Urinary bladder (tissue), 4 donors: ENCODE measurements at places on chromosomes 4 and X.

DNA sequence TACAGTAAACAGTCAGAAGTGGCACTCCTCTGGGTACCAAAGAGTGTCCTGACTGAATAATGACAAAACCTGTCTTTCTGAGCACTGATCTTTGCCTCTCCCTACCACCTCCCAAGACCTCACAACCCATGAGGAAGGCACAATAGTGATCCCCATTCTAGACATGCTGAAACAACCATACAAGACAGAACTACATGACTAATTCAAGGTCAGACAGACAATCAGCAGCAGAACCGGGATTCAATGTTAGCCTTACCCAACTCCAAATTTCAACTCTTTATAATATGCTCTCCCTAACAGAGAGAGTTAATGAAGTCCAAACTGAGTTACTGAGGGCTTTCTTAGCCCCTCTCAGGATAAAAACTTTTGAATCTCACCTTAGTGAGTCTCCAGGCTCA is 71.0 kb downstream of the IRF2 start:
- DNase-seq = no peak

- DNase-seq = no peak
Measured at GRCh38 chr4:148344352-148344751, 97.9 kb downstream of the NR3C2 start.

GRCh38 chrX:8815460-8816065 is 14.4 kb upstream of the FAM9A start:
- DNase-seq = no peak

- no peak for DNase-seq
Measured at GRCh38 chr4:162838671-162839070, 328.0 kb downstream of the NAF1 start.

- DNase-seq = no peak
Measured at GRCh38 chrX:10397349-10397748, 223.0 kb downstream of the MID1 start.

- no peak for DNase-seq
Measured at GRCh38 chr4:141026900-141027299, 106.4 kb downstream of the RNF150 start.

DNA sequence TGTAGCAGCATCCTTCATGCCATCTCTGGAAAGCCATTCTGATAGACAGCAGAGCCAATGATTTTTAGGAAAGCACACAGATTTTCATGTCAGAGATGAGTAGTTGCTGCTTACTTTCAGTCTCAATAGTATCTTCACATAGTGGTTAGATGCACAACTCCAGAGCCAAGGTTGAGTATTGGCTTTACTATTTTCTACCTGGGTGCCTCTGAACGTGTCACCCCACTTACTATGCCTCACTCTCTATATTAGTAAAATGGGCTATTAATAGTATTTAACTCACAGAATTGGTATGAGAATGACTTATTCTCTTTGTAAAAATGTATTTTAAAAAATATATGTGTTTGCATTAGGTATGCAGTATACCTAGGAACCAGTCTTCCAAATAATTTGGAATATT is 108.8 kb upstream of the STIM2 start:
- DNase-seq = no peak

GRCh38 chr4:147707892-147708672 is 23.8 kb upstream of the ARHGAP10 start:
- DNase-seq = no peak

DNA sequence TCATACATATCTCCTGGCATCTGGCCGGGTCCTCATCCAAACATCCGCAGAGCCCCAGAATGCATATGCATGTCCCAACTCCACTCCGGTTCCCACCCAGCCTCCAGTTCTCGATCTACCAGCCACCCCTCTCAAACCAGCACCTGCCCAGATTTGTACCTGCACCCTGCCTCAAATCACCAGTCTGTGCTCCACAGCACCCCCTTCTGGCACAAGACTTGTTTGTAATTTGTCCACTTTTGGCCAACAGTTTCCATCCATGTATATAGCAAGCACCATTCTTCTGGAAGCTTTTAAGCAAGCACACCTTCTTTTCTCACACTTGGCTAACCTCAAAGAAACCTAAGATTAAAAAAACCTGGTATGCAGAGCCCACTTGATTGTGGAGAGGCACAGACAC is 644.1 kb downstream of the MID1IP1 start:
- no peak for DNase-seq

DNA sequence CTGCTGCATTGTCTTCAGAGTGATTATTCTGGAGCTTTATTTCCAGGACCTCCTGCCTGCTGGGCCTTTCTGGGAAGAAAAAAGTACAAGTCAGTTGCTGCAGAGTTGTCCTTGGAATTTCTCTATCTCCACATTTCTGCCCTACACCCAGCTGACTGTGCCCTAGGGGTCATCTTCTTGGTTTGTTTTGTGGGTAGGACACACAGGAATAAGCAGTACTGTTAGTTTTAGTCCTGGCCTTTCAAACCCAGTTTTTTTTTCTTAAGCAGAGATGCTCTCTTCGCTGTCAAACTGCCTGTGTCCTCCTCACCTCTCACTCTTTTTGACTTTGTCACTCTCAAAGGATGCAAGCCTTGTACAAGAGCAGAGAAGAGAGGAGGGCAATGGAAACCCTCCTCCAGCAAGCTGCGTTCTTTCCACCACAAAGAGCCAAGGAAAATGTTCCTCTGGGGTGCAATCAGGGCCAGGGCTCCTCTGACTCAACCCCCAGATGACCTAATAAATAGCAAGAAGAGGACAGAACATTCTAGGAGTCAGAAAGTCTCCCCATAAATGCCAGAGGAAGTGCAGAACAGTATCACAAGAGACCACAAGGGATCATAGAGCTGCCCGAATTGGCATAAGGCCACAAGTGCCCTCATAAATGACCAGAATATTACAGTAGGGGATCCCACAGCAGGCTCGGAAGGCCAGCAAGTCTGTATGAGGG is 186.2 kb downstream of the RCHY1 start:
- no peak for DNase-seq

DNA sequence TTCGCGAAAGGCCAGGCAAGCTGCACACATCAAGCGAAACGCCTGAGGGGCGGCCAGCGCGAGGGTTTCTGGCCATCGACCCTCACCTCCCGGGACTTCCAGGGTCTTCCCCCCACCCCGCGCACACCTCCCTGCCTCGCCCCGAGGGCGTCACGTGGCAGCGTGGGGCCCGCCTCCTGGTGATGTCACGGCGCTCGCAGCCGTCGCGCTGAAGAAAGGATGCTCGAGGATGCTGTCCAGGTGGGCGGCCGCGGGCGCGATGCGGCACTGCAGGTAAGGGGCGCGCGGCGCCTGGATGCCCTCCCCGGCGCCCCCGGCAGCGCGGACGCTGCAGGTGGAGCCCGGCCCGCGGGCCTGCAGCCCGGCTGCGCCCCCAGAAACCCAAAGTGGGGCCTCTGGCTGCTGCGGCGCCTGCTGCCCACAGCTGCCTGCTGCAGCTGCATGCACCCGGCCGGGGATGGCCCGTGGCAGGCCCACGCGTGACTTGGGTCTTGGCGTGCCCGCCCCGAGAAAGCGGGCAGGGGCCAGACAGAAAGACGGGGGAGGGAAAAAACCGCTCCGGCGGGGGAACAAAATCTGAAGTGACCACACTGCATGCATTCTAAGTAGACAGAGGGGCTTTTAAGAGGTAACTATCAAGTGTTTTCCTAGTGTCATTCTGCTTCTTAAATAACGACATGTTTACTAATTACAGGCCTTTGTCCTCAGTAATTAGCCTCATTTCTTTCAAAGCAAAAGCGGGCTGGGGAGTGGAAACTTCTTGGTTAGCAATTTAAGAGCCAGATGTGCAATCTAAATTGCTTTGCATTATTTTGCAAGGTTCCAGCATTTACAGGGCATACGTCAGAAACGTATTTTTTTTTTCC is 1.7 kb downstream of the CLCN4 start:
- DNase-seq = no peak

GRCh38 chrX:64151911-64152310 is 53.6 kb downstream of the AMER1 start:
- no peak for DNase-seq

DNA sequence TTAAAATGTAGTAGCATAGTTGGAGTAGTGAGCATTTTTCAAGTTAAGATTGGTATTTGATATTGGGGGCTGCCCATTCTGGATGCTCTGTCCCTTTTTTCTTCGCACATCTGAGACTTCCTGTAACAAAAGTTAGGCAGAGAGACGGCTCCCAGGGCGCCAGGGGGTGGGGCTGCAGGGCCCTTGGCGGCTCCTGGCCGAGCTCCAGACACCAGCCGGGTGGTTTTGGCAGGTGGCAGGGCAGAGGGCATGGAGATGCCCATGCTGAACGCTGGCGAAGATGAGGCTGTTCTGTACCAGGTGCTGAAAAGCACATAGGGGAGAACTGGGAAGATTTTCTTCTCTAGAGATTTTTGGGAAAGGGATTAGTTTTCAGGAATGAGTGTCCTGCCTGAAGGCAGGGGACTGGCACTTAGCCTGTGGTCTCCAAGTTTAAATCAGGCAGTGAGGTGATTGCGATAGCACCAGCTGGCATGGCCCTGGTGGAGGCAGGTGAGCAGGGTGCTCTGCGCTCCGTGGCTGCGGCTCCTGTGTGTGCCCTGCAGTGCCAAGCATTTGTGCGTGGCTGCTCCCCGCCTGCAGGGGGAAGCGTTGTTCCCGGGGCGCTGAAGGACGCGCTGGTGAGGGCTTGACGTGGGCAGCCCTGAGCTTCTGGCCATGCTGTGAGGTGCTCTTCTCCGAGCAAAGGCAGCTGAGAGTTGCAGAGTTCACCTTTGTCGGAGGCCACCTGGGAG is 23.6 kb upstream of the HGFAC start:
- DNase-seq = no peak

- DNase-seq = no peak
Measured at GRCh38 chr4:81519856-81520255, 48.1 kb upstream of the RASGEF1B start.

DNA sequence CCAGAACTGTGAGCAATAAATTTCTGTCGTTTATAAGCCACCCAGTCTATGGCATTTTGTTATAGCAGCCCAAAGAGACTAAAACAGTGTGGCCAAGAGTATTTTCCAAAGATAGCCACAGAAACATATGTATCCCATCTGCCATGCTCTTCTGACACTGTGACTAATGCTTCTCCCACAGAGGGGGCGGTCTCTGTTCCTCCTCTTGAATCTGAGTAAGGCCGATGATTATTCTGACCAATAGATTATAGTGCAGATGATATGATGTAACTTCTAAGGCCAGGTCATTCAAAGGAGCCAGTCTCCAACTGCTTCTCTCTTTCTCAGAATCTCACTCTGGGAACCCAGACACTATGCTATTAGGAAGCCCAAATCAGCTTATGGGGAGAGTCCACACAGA is 570.7 kb downstream of the BCOR start:
- no peak for DNase-seq

- no peak for DNase-seq
Measured at GRCh38 chr4:117249333-117249732, 164.0 kb upstream of the TRAM1L1 start.

- DNase-seq = no peak
Measured at GRCh38 chr4:11446155-11446811, 17.6 kb upstream of the HS3ST1 start.

DNA sequence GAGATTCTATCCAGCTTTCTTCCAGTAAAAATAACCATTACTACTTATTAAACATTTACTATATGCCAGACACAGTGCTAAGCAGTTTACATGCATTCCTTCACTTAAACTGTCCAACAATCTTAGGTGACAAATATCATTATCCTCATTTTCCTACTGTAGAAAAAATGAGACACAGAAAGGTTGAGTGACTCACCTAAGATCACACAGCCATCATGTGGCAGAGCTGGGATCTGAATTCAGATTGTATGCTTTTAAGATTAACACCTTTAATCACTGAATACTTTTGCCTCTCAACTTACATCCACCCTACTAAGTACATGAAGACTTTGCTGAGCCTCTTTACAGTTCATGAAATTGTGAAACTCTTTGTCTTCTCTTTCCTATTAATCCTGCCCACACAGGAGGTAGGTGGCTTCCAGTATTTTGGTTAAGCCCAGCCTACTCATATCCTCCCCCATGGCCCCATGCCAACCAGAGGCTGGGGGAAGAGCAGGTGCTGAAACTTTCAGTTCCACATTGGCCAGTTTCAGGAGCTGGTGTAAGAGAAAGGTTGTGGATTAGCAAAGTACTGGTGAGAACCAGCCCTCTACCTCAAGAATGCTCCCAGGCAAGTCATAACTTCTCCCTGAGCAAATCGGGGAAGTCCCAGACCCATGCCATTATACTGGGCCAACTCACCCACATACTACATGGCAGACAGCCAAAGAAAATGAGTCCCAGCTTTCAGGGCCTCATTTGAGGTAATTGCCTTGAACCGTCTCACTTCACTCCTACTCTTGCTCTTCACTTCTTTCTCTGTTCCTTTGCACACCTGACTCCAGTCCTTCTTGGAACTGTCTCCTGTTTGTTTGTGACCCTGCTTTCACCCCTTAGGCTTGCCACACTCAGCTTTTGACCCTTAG is 211.1 kb downstream of the GUCY2F start:
- peak; percentile 3 for DNase-seq

- no peak for DNase-seq
Measured at GRCh38 chr4:22462688-22463087, 53.2 kb downstream of the ADGRA3 start.

- DNase-seq = no peak
Measured at GRCh38 chr4:129323658-129324057, 227.7 kb downstream of the C4orf33 start.

DNA sequence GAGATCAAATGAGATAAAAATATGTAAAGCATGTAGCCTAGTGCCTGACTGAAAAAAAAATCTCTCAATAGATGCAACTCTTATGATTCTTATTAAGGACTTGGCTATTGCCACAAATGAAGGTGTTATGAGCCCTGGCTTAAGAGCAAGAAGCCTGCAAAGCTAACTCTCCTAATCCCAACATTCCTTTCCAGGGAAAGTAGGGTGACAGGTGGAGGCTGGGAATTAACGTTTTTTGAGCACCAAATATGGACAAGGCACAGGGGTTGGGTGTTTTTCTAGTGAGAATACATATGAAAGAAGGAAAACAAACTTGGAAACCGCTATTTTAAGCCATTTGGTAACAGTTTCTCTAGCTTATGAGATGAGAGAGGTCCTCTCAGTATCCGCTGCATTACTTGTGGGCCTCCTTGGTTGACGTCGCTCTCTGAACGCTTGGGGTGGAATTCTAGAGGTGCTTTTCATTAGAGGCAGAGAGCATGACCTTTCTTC is 2.4 kb downstream of the RHOH start:
- no peak for DNase-seq

- DNase-seq = no peak
Measured at GRCh38 chr4:151436093-151436518, 27.1 kb downstream of the FHIP1A start.
